ENCODE measurements at places on chromosomes 6 and 20.
A peak's percentile ranks its signal among the peaks of the same experiment; 100 is the strongest.

- DNase-seq, result peak; percentile 35
These were observed 2.2 kb downstream of the EEF1A2 start for GRCh38 chr20:63496596-63497120.

GRCh38 chr6:37802810-37803209 is 16.7 kb upstream of the ZFAND3 start:
- no peak for DNase-seq

GRCh38 chr6:25175196-25175595 is 104.0 kb upstream of the CARMIL1 start:
- DNase-seq, result no peak

DNA sequence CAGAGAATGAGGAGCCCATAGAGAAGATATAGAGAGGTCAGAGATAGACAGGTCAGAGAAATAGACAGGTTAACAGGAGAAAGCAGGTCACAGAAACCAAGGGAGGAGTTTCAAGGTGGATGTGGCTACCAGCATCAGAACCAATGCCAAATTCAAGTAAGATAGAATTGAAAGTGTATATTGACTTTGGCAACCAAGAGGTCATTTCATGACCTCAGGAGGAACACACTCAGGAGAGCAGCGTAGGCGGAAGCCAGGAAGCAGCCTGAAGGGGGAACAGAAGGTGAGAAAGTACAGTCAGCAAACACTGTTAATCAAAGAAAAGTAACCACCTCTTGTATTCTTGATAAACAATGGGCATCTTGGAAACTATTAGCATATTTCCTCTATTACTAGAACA is 33.9 kb upstream of the ALDH8A1 start:
- DNase-seq, result no peak

GRCh38 chr6:39910744-39911143 is 23.5 kb downstream of the MOCS1 start:
- no peak for DNase-seq

DNA sequence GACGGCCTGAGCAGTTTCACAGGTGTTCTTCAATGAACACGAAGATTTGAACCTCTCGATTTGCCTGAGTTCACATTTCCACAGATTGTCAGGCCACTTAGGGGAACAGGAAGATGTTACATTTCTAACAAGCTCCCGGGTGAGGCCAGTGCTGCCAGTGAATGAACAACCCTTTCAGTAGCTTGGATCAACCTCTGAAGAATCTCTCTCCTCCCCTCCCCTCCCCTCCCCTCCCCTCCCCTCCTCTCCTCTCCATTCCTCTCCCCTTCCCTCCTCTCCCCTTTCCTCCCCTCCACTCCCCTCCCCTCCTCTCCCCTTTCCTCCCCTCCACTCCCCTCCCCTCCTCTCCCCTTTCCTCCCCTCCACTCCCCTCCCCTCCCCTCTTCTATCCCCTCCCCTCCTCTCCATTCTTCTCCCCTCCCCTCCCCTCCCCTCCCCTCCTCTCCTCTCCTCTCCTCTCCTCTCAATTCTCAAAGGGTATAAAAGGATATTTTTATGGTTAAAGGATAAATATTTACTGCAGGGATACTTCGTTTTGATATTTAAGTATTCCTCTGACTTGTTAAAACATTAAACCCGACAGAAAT is 114.1 kb upstream of the INSM1 start:
- no peak for DNase-seq

GRCh38 chr6:138571181-138571580 is 71.9 kb upstream of the NHSL1 start:
- no peak for DNase-seq

DNA sequence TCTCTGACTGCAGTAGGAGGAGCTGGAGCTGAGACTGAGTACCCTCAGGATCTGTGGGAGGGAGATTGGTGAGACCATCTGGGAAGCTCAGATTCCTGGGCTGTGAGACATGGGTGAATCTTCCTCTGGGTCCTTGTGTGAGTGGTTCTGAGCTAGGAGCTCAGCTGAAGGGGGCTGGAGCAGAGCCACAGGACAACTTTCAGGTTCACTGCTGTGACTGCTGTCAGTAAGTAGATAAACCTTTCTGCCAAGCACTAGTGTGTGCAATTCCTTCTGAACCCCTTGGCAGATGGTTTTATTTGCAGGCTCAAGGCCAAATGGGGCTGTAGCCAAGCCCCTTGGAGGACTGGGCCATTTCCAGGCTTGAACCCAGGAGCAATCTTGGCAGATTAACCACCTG is 49.6 kb upstream of the SNAP91 start:
- DNase-seq, result no peak

DNA sequence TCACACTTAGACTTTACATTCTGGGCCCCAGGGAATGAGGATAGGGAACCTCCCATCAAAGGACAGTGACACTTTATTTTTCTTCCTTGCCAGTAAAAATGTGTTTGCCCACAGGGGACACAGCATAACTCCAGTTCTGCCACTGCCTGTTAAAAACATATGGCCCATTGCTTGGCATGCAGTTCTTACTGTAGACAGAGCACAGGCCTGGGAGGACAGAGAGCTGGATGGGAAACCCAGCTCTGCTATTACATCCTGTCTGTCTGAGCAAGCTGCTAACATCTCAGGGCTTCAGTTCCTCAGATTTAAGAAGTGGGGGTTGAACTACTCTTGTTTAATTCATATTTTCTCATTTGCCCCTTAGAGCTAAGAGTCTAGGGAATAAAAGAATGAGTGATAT is 120.2 kb downstream of the AKAP7 start:
- no peak for DNase-seq

- DNase-seq, result peak; percentile 47
These were observed 903 bp downstream of the CNKSR3 start for GRCh38 chr6:154509421-154510143.

DNA sequence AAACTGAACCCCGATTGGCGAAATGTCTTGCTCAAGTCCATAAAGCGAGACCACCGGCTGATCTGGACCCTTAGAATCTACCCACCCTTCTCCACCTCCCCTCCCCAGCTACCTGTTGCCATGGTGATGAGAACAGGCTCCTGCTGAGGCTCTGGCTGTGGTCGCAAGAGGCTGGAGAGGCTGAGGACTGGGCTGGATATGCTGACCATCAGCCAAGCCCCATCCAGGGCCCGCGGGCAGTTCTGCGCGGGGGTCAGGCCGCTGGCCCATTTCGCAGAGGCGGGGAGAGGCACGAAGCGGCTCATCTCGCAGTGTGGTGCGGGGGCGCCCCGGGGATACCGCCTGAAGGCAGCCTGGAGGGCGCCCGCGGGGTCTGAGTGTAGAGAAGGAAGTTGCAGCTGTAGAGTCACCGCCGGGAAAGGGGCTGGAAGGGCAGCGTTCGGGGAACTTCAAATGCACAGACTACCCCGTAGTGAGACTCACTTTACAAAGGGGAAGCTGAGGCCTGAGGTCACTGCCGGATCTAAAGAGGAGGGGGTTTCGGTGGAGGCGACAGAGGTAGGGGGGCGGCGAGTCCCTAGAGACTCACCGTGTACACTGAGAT is 671 bp downstream of the TAPBP start:
- peak; percentile 78 for DNase-seq

DNA sequence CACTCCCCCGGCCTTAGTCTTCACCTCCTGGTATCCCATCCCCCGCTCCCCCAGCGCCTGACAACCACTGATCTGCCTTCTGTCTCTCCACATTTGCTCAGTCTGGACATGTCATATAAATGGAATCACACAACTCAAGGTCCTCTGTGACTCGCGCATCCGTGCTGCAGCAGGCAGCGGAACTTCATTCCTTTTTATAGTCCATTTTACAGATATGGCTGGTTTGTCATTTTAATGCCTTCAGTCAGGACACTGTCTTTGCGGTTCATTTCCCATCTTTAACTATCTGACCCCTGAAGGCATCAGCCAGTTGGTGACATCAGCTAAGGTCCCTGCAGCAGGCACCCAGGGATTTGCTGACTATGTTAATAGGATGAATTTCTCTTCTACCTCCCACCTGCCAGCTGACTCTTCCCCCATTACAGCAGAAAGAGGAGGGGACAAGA is 125.7 kb downstream of the ZMYND8 start:
- no peak for DNase-seq

- DNase-seq, result peak; percentile 52
These were observed at the start of gene NTSR1 for GRCh38 chr20:62708591-62709536. Gene NTSR1 (plus strand): TSS chr20:62708836. CDS start chr20:62709208, 372 bp downstream.

- no peak for DNase-seq
These were observed 120.1 kb downstream of the SNX5 start for GRCh38 chr20:17848249-17849048.

- DNase-seq, result no peak
These were observed 421.8 kb upstream of the JARID2 start for GRCh38 chr6:14824060-14824459.

- no peak for DNase-seq
These were observed 503.9 kb downstream of the ADGRB3 start for GRCh38 chr6:69138893-69139494.

- DNase-seq, result peak; percentile 43
These were observed 861.2 kb upstream of the EYS start for GRCh38 chr6:66568271-66568670.

DNA sequence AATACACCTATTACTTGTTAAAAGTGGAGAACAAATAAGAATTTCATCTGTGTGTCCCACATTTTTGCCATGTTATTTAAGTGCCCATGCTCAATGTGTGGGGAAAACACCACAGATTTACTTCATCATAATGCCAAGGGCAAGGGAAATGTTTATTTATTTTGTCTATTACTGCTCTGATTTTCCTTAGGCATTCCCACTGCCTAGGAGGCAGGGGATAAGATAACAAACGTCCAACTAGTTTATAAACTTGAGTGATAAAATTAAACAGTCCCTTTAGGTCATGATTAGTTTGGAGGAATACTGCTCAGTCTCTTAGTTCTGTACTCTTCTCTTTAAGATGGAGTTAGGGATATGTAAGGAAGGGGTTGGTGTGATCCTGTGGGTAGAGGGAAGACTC is 598.4 kb upstream of the MARCKS start:
- no peak for DNase-seq

DNA sequence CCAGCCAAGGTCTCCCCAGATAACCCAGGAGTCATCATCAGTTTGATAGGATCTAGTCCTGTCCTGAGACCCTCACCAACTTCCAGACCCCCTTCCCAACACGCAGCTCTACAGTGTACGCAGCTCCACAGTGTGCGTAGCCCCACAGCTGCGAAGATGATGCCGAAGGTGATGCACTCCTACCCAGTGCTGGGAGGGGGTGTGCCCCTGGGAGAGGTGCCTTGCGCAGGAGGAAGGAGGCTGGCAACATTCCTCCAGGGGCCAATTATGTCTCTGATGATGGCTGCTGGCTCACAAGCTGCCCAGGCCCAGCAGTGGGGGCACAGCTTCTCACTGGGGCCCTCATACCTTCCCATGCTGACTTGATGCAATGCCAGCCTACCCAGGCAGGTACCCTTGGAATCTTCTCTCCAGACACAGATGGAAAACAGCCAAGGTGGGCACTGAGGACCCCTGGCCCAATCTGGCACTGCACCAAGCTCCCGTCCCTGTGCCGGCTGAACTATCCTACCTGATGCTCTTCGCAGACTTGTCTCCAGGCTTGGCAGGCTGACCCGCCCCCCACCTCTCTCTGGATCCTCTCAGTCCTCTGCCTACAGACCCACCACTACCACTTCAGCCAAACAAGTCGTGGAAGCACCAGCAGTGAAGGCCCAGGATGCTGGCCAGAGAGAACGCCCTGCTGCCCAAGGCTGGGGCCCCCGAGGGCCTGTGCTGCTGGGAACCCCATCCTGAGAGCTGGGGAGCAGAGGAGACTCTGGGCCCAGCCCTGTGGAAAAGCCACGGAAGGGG is 1.4 kb downstream of the ZNF512B start:
- peak; percentile 23 for DNase-seq

DNA sequence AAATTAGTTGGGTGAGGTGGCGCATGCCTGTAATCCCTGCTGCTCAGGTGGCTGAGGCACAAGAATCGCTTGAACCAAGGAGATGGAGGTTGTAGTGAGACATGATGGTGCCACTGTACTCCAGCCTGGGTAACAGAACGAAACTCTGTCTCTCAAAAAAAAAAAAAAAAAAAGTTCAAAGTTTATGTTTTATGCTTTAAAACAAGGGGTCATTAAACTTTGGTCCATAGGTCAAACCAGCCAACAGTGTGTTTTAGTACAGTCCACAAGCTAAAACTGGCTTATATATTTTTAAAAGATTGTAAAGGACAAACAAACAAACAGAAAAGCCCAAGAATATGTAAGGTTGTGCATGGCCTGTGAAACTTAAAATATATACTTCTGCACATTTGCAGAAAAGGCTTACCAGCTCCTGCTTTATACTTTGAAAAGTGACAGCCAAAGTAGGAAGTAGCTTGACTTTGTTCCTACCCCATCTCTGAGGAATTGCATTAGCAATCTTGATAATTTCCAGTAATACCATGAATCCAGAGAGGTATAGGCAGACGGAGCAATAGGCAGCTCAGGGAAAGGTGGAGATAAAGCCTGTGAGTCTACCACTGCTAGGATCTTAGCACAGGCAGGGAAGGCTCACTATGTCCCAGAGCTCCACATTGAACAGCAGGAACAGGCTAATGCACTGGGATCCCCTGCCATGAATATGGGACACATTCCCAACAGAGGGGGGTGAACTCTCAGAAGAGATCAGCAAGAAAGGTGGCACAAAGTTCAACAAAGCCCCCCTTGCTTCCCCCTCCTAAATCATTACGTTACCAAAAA is 30.5 kb downstream of the MCM8 start:
- DNase-seq, result no peak

DNA sequence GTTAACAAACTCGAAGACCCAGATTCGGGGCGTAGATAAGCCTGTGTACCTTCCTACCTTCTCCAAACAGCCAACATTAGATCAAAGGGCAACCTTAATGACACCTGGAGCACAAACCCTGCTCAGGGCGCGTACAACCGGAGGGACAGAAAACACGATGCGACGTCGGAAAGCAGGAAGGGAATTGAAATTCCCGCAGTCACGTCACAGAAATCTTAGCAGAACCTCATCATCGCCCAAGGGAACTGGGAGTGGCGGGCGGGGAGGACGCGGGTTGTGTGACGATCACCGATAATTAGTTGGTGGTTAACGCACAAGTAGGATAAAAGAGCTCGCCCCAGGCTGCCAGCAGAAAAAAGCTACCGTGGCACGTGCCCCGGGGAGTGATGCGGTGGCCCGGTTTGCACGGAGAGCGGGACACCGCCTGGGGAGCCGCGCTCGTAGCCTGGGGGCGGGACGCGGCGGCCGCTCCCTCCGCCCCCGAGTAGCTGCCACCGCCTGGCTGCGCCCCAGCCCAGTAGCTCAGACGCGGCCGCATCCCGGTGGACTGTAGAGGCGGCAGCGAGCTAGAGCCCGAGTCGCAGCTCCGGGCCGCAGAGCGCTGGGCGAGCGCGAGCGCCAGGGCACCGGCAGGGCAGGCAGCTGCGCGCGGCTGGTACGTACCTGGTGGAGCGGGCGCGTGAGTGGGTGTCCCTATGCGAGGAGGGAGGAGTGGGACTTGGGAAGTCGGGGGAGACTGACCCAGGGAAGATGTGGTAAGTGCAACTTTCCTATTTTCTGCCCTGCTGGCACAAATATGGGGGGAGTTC is at the start of gene PKIB:
Gene PKIB (plus strand): TSS at position 525 of the 809 bp plus-strand sequence. CDS start 107,390 bp downstream, outside the sequence.
- DNase-seq, result peak; percentile 82

DNA sequence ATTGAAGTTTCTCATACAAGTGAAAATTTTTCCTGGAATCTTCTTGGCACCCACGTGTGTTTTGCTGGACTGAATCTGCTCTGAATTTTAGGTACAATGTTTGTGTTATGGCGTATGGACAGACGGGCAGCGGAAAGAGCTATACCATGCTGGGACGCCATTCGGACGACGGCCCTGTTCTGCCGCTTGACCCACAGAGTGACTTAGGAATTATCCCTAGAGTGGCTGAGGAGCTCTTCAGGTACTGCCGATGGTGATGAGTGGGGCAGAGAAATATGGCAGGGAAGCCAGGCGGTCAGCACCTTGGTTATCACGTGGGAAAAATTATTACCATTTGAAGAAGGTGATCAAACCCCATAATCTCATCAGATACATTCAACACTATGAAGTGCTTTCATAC is 36.3 kb downstream of the KIF25 start:
- DNase-seq, result no peak

- DNase-seq, result no peak
These were observed 91.2 kb downstream of the RALGAPA2 start for GRCh38 chr20:20621195-20621594.
